Stimulated activated CD4-positive, alpha-beta T cell treated with anti-CD3 and anti-CD28 coated beads, Interleukin-1b, Interleukin-23, amount 100 ng/mL, for 1 hour (primary cell): ENCODE measurements at places on chromosomes 1 and 21.

DNA sequence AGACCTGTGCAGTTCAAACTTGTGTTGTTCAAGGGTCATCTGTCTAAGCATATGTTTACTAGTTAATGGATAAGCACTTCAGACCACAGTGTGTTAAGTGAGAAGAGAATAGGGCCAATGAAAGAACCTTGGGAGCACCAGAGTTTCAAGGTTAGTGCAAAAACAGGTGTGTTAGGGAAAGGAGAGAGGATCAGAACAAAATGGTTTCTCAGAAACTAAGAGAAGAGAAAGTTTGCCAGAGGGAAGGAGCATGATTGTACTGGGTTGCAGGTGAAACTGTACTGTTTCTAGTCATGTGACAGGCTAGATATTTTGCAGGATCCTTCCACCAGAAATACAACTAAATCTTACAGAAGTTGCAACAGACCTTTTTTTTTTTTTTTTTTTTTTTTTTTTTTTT lies 23.3 kb downstream of the RPRD2 start:
- DNase-seq: no peak

GRCh38 chr1:169461390-169462000 lies 24.2 kb downstream of the SLC19A2 start:
- no peak for DNase-seq

- no peak for DNase-seq
Observed at GRCh38 chr1:176178316-176178715, 28.8 kb downstream of the COP1 start.

DNA sequence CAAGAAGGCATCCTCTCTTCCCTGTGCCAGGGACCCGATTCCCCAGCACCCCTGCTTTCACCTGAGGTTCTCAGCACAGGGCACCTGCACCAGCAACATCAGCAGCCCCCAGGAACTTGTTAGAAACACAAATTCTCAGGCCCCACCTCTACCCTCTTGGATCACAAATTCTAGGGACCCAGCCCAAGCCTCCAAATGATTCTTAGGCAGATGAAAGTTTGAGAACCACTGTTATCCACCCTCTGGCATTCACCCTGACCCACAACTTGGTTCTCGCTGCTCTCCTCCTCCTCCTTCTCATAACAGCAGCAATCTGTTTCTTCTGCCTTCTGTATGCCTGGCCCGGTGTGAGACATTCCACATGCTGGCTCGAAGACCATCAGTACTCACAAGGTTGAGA lies 60.3 kb upstream of the HIVEP3 start:
- no peak for DNase-seq

DNA sequence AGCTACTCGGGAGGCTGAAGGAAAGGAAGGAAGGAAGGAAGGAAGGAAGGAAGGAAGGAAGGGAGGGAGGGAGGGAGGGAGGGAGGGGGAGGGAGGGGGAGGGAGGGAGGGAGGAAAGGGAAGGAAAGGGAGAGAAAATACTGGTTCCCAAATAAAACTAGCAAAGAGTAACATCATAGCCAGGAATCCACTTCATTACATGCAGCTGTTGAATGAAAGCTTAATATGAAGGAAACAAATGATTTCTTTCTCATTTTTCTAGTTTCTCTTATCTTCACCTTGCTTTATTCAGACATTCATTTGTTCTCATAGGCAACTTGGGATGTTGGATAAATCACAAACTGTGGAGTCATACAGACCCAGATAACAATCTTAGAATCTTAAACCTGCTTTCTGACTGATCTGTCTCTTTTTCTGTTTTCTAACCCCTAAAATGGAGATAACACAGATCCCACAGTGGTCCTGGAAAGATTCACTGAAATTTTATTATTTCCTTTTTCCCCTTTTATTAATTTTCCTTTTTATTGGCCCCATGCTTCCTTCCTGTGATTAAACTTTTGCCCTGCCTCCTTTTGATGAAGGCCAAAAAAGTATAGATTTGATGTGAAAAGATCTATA lies 52.5 kb upstream of the USH2A start:
- no peak for DNase-seq

GRCh38 chr21:34215911-34216717 lies 142.7 kb downstream of the MRPS6 start:
- no peak for DNase-seq

DNA sequence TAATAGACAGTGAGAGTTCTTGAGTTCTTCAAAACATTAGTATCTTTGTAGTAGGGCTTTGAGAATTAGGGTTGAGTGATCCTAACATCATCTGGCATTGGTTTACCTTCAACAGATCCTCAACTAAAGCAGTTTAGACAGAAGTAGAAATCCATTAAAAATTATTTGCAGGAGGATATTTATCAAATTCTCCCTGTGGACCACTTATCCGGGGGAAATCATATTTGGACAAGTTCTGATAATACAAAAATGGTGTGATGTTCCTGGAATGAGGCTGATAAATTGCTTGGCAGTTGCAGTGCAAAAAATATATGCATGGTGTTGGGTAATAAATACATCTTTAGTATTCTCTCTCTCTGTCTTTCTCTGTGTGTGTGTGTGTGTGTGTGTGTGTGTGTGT lies 115.1 kb upstream of the CHODL start:
- no peak for DNase-seq

DNA sequence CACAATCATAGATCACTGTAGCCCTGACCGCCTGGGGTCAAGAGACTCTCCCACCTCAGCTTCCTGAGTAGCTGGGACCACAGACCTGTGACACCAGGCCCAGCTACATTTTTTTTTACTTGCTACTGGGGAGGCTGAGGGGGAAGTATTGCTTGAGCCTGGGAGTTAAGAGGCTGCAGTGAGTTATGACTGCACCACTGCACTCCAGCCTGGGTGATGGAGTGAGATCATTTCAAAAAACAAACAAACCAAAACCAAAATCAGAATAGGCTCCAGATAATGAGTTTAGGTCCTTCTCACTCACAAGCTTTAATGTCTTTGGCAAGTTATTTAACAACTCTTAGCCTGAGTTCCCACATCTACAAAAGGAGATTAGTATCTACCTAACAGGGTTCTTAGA lies 22.8 kb downstream of the WDR26 start:
- no peak for DNase-seq

GRCh38 chr1:11187000-11187399 lies 2.2 kb upstream of the ANGPTL7 start:
- no peak for DNase-seq
